ENCODE measurements at places on chromosomes 2 and 18.

DNA sequence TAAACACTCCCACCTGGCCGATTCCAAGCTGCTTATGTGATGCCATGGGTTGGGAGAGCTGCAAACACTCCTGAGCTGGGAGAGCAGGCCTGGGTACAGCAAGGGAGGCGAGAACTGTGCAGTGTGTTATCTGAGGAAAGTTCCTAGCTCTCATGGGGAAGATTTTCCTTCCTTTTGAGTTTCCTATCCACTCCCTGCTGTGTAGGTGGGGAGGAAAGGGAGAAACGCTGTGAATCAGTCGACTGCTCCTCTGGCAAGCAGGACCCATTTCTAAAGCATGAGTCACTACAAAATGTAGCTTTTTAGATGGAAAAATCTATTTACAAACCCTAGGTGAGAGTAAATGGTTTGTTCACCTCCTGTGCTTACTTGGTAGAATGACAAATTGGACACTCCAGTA, 80.4 kb downstream of the SH3RF3 start:
- no peak for DNase-seq

GRCh38 chr2:88829607-88830463, 138.4 kb downstream of the RPIA start:
- no peak for DNase-seq

- no peak for DNase-seq
Observed at GRCh38 chr2:28348921-28349320, 43.7 kb upstream of the FOSL2 start.

DNA sequence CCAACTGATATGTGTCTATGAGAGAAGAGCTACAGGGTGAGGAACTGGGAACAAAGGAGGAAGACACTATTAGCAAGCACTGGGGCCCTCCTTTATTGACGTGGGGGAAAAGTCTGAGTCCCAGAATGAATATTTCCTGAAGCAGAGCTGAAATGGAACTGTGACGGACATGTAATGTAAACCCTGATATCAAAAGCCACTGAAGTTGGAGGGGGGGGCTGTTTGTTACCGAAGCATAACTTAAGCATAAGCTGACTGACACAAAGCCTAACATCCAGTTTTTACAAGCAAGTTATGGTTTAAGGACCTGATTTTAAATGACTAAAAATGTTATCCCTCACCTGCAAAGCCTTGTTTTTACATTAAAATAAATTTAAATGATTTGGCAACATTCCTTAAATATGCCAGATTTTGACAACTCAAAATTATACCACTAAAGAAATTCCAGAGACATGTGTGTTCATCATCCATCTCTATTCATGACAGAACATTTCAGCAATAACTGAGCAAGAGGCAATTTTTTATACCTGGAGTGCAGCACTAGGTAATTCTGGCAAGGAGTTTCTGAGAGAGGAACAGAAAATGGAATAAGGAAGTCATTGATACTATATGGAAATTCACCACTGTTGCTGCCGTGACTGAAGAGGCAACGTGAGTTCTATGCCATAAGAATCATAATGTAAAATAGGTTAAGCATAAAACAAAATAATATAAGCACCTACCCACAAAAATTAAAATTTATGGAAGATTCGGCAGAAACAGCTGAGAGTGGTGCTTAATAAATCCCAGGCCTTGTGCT, 186.0 kb downstream of the AFF3 start:
- no peak for DNase-seq

GRCh38 chr2:9191041-9191481, 15.6 kb upstream of the ASAP2 start:
- no peak for DNase-seq

- no peak for DNase-seq
Observed at GRCh38 chr2:98357849-98358248, 11.6 kb downstream of the CNGA3 start.

- no peak for DNase-seq
Observed at GRCh38 chr2:132544006-132544630, 125.9 kb downstream of the LYPD1 start.

DNA sequence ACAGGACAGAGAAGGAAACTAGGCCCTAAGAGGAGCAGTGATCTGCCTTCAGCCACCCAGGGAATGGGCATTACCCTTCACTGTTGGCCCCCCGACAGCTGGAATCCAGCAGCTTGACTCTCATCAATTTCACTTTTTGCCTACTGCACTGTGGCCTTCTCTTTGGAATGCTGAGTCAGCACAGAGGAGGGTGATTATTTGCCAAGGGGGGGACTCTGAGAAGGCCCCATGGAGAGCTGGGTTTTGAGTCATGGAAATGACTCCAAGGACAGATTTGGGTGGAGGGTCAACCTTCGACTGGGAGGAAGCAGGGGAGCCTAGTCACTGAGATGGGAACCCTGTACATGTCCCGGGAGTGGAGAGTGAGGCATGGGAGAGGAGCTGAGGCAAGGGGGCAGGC, 38.1 kb upstream of the NTSR2 start:
- DNase-seq: no peak

DNA sequence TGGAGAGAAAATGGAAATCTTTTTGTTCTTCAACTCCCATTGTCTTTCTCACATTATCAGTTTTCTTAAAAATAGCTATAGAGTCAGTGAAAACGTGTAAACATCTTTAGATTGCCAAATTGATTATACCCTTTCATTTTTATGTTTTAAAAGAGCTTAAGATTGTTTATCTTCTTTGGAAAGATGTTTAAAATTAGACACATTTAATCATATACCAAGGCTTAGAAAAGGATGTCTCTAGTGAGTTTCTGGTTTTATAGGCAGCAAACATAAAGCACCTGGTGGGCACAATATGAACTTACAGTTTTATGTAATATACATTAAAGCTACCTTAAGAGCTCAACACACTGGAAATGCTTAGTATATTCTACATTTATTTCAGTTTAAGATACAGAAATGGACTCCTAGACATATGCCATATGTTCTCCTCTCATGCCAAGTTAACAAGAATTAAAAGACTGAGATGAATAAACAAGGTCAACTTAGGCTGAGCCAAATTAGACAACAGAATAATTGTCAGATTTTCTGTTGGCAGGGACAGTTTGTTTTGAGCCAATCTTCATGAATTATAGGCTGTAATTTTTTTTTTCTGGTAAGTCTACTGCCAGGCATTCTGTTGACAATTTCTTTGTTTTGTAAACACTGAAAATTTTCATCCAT, 112.7 kb downstream of the OTX1 start:
- no peak for DNase-seq

- DNase-seq: no peak
Observed at GRCh38 chr2:54454548-54455130, 1.5 kb upstream of the SPTBN1 start.

DNA sequence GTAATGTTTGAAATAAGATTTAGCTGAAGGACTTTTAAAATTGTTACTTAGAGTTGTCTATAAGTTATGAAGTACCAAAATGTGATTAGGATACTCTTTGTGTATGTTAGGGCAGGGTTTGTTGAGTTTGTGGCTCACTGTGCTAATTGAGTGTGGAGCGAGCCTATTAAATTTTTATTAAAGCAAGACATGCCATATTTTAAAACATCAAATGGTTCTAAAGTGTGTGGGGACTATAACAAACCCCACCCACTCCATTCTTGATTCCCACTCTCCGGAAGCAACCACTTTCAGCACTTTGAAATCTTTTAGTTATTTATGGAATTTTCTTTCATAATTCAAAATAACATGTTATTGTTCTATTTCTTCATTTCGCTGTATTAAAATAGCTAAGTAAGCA, 1.8 kb downstream of the HNMT start:
- no peak for DNase-seq

DNA sequence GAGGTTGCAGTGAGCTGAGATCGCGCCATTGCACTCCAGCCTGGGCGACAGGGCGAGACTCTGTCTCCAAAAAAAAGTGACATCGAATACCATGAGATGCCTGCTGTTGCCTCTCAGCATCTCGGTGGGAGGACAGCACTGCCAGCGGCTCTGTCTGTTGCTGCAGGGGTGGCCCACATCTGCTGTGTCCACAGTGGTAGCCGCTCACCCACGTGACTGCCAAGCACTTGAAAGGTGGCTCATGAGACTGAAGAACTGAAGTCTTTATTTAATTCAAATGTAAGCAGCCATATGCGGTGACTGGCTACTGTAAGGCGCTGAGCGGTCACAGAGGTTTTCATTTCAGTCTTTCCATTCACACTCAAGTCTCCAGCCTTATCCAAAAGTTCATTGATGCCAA, 25.8 kb downstream of the IMPA2 start:
- no peak for DNase-seq

GRCh38 chr2:210009126-210009525, 6.7 kb downstream of the RPE start:
- DNase-seq: no peak

GRCh38 chr2:225008179-225008856, 34.0 kb downstream of the DOCK10 start:
- no peak for DNase-seq

GRCh38 chr2:190636361-190636760, 12.5 kb upstream of the NAB1 start:
- no peak for DNase-seq

DNA sequence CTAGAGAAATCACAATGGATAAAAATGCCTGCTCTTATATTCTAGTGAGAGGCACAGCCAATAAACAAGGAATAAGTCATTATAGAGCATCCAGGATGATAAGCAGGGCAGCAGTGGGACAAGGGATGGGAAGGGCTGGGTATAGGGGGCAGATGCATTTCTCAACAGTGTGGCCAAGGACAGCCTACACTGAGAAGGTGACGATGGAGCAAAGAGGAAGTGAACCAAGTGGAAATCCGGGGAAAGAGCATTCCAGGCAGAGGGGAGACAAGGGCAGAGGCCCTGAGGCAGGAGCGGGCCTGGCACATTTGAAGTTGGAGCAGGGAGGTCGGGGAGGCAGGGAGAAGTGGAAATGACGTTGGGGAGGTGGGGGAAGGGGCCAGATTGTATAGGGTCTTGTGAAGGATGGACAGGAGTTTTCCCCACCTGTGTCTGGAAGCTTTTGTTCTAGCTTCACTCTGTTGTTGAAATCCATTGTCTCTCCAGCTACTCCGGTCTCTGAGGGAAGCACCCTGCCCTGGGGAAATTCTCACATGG, 17.6 kb downstream of the TMEM177 start:
- DNase-seq: no peak

- DNase-seq: no peak
Observed at GRCh38 chr18:76803413-76803812, 18.9 kb upstream of the ZNF236 start.

DNA sequence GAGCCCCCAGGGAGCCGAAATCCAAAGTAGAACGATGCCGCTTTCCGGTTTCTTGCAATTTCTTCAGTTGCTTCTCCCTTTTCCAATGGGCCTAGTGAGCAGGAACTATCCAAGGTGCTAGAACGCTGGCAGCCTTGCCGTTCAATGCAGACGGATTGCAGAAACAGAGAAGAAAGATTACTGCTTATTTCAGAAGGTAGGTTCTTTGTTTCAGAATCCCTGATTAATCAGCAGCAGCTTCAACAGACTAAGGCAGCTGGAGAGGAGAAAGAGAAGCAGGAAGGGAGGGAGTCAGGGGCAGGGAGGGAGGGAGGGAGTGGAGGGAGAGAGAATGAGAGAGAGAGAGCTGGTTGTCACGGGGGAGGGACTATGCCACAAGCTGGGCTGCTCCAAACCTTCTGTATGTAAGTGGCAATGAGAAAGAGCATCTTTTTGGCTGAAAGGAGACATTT, 576 bp downstream of the NYAP2 start:
- no peak for DNase-seq

DNA sequence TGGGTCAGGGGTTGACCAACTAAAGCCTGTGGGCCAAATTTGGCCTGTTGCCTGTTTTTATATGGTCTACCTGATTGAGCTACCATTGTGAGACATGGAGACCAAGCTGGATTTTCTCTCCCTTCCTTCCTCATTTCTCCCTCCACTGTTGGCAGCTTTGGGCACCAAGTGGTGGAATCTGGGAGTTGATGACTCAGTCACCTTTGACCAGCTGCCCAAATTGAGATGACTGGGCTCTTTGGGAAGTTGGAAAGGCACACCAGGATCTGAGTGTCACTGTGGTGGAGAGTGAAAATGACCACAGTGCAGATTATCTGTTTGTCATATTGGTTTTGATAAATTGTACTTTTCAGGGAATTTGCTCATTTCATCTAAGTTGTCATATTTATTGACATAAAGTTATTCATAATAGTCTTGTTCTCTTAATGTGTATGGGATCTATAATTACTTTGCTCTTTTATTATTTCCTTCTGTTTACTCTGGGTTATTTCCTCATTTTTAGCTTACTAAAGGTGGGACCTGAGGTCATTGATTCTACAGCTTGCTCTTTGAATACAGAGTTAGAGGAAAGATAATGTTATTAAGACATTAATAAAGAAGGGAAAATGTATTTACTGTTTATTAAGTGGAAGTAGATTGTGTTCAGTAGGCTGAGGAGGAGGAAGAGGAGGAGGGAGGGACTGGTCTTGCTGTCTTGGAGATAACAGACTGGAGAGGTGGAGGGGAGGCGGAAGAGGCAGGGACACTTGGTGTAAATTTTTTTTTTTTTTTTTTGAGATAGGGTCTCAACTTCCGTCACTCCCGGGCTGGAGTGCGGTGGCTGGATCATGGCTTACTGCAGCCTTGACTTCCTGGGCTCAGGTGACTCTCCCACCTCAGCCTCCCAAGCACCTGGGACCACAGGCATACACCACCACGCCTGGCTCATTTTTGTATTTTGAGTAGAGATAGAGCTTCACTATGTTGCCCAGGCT, 31.8 kb downstream of the AGFG1 start:
- no peak for DNase-seq

GRCh38 chr2:239167011-239167673, 233.7 kb downstream of the HDAC4 start:
- no peak for DNase-seq

DNA sequence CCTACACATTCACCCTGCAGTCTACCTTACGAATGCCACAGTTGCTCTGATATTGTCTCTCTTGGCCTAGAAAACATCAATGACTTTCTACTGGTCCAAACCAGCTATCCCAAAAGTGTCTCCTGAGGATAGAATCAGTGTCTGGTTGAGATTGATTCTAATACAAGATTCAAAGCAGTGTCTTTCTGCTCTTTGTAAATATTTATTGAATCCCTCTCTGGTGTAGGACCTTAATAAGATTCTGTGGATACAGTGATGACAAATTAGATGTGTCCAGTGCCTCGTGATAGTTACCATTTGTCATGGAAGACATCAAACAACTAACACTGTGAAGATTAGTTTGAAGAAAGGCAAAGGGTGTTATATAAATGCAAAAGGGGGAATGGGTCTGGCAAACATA, 380.7 kb upstream of the TRIB2 start:
- DNase-seq: no peak

DNA sequence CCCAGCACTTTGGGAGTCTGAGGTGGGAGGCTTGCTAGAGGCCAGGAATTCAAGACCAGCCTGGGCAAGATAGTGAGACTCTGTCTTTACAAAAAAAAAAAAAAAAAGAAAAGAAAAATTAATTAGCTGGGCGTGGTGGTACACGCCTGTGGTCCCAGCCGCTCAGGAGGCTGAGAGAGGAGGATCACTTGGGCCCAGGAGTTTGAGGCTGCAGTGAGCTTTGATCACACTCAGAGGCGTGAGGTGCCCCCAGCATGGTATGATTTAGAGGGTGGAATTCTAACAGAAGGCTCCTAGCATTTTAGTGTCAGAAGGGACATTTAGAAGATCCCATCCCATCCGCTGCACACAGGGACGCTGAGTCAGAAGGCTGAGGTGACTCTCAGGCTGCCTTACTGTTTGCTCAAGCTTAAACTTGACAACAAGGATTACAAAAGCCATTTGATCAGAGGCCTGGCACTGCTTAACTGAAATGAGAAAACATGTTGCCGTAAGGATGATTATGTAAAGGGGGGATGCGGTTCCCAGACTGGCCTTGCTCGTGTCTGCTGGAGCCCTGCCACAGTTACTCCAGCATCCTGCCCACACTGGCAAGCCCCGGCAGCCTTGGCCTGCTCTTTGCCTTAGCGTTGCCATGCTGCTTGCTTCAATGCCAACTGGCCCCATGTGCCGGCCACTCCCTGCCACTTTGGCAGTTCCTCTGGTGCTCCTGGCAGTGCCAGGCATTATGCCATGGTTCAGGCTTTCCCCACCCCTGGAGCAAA, 45.6 kb upstream of the SLC1A4 start:
- DNase-seq: no peak

All from thymus (tissue), 14 donors.